ENCODE measurements at places on chromosomes 3 and 15.

DNA sequence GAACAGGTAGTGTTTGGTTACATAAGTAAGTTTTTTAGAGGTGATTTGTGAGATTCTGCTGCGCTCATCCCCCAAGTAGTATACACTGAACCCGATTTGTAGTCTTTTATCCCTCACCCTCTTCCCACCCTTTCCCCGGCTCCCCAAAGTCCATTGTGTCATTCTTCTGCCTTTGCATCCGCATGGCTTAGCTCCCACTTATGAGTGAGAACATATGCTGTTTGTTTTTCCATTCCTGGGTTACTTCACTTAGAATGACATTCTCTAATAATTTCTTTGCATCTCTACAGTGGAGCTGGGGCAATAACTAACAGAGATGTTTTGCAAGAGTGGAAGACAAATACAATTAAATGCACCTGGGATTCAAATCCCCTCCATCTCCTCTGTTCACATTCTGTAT, 93.2 kb downstream of the TP63 start:
- DNase-seq = peak; percentile 72

GRCh38 chr15:58509556-58509955, 77.8 kb downstream of the LIPC start:
- no peak for DNase-seq

DNA sequence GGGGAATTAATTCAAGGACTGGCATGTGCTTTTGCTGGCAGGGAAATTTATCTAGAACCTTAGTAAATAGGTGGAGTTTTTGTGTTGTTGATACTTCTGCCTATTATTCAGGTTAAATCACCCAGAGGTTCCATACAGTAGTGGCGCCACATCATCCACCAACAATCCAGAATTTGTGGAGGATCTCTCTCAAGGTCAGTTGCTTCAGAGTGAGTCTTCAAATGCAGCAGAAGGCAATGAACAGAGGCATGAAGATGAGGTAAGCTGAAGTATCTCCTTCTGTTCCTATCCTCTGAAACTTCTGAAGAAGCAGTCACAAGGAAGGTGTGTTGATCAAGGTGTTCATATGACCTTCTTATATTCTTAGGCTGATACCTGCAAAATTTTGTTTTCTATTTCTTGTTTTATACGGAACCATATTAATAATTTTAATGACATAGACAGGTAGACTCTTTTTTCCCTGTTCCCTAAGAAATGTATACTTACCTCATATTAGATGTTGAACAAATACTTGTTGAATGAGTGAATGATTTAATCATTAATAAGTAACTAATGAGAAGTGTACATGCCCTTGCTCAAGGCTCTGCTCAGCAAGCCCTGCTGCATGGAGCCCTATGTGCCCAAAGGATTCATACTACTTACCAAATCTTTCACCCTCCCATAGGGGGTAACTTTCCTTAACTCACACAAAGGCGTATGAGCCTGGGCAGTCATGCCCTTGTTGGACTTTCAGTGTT, 43.6 kb downstream of the HMG20A start:
- no peak for DNase-seq

DNA sequence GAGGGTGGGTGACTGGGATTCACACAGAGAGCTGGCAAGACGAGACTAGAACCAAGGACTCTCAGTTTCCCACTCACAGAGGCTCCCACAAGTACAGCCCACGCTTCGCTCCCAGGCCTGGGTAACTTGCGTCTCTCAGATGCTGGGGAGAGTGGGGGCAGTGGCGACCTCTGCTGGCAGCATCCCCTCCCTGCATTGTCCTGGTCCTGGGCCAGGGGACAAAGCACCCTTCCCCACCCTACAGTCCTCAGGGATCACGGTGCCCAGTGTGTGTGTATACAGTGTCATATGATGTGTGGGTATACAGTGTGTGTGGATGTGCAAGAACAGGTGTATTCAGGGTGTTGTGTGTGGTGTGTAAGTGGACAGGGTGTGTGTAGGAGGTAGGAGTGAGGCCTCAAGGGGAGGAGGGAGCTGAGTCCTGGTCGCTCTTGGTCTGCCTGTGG, 12.8 kb downstream of the VILL start:
- peak; percentile 50 for DNase-seq

DNA sequence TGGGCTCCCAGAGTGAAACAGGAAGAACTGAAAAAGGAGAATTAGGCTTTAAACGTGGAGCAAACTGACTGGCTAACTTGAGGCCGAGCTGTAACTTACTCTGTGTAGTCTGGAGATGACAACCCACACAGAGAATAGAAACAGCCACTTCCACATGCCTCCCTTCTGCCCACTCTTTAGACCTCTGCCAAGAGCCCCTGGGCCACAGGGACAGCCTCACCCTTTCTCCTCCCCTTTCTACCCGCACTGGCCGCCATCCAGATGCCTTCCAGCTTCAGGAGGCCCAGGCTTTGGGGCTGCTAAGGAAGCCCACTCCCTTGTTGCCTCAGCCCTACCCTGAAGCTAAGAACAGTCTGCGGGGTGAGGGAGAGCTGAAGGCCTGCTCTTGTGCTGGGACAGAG, 6.8 kb downstream of the ARHGAP31 start:
- DNase-seq = peak; percentile 49

- DNase-seq = peak; percentile 25
These were observed 47.7 kb downstream of the PXYLP1 start for GRCh38 chr3:141279077-141279967.

GRCh38 chr15:79452244-79453051, 20.3 kb downstream of the MINAR1 start:
- no peak for DNase-seq
